ENCODE measurements at places on chromosomes 2 and 18.

- no peak for DNase-seq
Measured at GRCh38 chr2:179037807-179038206, 12.1 kb downstream of the CCDC141 start.

GRCh38 chr2:220103596-220103995 lies 476.2 kb downstream of the SLC4A3 start:
- DNase-seq: no peak

- no peak for DNase-seq
Measured at GRCh38 chr2:171652416-171652785, 34.9 kb upstream of the DYNC1I2 start.

DNA sequence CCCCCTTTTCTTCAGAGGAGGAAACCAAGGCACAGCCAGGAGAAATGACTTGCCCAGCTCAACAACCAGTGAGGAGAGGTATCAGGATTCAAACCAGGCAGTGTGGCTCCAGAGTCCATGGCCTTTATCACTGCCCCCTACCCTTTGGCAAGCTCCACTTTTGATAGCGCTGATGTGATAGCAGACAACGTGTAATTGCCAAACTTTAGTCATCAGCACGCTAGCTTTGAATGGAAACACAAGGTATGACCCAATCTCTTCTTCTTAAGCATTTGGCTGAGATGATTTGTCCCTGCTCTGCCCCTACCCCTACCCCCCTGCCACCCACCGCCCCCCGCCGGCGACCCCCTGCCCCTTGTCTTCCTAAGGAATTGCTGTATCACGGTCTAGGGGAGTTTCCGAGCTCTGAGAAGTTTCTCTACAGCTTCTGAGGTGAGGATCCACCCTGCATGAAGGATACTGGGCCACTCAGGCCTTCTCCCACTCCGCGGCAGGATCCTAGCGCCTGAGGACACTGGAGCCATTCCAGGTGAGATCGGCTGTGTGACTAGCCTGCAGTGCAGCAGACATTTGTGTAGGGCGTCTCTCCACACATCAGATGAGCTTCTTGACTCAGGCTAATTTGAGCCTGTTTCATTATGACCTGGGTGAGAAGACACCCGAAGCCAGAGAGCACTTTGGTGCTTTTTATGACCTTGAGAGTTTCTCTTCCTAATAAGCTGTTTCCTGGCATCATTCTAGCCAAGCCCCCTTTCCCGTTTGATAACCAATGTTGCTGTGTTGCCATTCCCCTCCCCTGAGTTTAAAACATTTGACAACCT lies 75.1 kb upstream of the MAP4K4 start:
- DNase-seq: no peak

- no peak for DNase-seq
Measured at GRCh38 chr2:1052771-1053191, 102.1 kb downstream of the SNTG2 start.

GRCh38 chr2:237336131-237336530 lies 77.8 kb downstream of the COL6A3 start:
- DNase-seq: no peak

GRCh38 chr2:103289105-103289725 lies 527.4 kb downstream of the TMEM182 start:
- DNase-seq: no peak

DNA sequence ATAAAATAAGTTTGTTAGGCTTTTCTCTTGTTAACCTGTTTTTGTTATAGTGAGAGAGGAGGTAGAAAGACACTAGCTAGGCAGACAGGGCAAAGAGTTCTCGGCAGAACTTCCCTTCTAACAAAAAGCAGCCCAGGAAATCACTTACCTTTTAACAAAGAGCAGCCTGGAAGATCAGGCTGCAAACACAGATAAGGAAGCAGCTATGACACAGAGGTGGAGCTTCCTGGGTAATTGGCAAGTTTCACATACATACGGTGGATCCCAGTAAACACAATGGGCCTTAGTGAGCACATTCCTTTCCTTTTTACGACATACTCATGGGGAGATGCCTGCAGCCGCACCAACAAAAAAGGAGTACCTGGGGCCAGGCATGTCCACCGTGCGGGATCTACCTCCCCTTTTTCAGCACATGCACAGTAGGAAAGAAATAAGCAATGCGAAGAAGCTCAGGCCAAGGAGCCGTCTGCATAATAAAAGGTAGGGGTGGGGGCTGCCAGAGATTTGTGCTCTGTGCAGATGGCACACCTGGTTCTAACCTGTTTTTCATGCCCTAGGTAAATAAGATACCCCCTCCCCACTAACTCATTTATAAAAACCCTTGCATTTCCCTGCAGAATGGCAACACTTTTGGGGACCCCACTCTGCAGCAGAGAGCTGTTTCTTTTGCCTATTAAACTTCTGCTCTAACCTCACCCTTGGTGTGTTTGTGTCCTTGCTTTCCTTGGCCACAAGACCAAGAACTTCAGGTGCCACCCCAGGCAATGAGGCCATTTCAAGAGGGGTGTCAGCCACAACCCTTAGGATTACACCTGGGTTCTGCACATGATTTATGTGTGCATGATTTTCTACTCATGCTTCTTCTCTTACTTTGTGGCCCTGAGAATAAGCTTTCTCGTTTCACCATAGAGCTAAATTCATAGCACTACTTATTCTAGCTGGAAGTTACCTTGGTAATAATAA lies 26.5 kb downstream of the MDH1 start:
- no peak for DNase-seq

DNA sequence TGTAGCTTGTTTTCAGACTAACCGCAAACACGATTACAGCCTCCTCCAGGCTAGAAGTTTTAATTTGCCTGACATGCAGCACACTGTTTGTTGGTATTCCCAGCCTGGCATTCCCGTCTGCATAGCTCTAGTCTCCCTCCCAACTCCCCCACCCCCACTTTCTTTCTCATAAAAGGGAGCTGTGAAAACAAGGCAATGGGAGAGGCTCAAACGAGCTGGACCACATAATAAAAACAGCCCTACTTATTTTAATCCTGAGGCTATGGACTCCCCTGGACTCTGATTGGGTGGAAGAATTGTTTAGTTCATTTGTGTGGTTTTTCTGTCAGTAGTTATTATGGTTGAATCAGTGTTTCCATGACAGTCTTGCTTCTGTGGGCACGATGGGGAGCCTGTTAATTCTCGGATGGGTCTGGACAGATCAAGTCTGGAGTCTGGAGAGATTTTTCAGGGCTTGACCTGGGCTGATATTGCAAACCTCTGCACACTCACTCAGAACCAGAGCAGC lies 1.2 kb downstream of the STON1 start:
- DNase-seq: no peak

GRCh38 chr2:133139847-133140533 lies 428.3 kb downstream of the NCKAP5 start:
- DNase-seq: no peak

GRCh38 chr2:120647487-120647886 lies 88.2 kb upstream of the GLI2 start:
- no peak for DNase-seq

DNA sequence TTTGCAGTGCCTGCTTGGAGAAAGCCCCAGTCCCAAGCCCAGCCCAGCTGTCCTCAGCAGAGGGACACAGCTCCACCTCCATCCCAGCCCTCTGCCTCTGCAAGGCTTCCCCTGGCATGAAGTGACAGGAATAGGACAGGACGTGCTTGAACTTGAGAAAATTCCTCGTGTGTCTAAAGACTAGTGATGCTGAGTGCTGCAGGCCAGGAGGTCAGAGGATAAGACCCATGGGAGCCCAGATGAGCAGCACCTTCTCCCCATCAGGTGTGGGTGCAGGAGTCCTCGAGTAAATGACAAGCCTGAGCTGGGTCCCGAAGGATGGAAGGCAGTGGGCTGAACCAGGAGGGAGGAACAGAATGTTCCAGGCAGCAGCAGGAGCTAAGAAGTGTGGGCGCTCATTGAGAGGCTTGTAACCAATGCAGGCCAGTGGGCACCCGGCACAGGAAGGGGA lies 67.8 kb upstream of the UXS1 start:
- DNase-seq: no peak

DNA sequence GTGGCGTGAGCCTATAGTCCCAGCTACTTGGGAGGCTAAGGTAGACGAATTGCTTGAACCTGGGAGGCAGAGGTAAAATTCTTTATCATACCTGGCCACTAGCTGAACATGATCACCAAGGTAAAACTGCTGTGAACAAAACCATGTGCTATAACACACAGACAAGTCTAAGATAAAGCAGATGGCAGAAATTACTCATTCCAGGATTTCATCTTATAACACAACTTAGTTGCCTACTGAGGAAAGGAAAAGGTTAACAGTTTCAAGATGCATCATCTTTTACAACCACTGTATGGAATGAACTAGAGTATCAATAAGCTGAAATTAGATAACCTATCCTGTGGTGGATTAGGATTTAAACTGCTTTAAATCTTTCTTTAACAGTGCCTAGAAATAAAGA lies 8.3 kb downstream of the ARL5A start:
- no peak for DNase-seq

- no peak for DNase-seq
Measured at GRCh38 chr18:42606886-42607495, 508.5 kb downstream of the RIT2 start.

GRCh38 chr2:5594249-5594695 lies 97.9 kb upstream of the SOX11 start:
- DNase-seq: no peak

GRCh38 chr2:38856165-38856564 lies 19.6 kb downstream of the DHX57 start:
- no peak for DNase-seq

GRCh38 chr2:191312163-191312562 lies 67.0 kb downstream of the MYO1B start:
- DNase-seq: no peak

DNA sequence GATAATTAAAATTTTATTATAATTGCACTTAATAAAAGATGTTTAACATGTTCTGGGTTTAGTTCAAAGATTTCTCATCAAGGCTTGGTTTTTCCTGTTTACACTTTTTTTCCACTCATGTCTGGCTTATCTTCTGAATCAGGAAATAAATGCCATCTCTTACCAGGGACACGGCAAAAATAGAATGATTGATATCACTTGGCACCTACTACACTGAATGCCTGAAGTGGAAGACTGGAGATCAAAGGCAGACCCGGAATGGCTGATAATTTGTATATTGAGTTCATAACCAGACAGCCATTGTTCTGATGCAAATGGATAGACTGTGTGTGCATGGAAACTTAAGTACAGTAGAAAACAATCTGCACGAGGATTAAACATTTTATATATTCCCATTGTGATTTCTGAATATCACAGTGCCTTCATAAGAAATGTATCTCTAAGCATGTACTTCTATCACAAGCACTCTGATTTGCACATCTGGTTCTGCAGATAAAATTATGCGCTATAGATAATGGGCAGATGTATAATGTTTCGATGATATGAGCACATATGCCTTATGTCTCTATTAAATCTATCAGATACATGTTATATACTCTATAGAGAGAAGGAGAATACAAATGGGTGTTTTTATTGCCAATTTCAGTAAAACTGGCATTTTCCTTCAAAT lies 304.8 kb downstream of the RND3 start:
- no peak for DNase-seq

DNA sequence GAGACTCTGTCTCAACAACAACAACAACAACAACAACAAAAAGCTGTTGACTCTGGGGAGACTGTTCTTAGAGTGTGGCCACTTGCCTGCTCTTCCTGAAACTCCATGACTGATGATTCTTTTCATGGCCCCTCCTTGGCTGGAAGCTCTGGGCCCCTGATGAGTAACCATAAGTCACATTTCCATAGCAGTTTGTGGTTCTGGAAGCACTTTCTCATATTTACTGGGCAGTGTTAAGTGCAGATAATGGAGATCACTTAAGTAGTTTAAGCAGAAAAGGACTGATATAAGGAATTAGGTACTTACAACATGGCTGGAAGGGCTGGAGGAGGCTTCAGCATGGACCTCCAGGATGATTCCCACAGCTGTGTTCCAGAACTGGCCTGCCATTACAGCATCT lies 147.3 kb upstream of the DLX2 start:
- DNase-seq: no peak

- DNase-seq: no peak
Measured at GRCh38 chr18:70554854-70555445, 266.1 kb downstream of the SOCS6 start.

DNA sequence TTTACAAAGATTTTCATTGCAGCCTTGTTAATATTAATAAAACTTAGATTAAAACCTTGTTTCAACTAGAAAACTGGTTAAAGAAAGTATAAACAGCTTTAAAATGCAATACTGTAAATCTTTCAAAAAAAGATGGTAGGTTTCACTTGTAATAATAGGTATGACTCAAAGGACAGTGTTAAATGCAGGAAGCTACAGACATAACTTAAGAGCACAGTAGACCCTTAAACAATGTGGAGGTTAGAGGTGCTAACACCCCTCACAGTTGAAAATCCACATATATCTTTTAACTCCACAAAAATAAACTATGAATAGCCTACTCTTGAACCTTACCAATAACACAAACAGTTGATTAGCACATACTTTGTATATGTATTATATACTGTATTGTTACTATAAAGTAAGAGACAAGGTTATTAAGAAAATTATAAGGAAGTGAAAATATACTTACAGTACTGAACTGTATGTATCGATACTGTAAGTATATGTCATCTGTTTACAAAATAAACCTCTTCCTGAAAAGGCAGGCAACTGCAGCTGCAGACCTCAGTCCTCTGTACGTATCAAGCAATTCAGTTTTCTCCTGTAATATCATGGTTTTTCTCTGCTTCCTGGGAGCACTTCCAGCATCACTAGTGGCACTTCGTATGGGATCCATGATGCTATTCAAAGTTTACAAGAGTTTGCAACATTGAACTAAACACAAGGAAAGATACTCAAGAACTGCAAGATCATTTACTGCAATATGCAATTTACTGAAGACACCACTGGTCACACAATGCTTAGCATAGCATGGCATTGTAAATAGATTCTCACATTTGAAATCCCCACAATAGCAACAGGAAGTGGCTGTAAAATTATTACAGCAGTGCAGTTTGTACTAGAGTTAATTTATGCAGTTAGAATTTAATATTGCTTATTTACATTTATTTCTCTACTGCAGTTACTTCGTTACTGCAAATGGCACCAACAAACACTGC lies 610.5 kb upstream of the LRRTM4 start:
- DNase-seq: no peak

GRCh38 chr2:64186699-64187605 lies 42.7 kb upstream of the PELI1 start:
- DNase-seq: no peak

DNA sequence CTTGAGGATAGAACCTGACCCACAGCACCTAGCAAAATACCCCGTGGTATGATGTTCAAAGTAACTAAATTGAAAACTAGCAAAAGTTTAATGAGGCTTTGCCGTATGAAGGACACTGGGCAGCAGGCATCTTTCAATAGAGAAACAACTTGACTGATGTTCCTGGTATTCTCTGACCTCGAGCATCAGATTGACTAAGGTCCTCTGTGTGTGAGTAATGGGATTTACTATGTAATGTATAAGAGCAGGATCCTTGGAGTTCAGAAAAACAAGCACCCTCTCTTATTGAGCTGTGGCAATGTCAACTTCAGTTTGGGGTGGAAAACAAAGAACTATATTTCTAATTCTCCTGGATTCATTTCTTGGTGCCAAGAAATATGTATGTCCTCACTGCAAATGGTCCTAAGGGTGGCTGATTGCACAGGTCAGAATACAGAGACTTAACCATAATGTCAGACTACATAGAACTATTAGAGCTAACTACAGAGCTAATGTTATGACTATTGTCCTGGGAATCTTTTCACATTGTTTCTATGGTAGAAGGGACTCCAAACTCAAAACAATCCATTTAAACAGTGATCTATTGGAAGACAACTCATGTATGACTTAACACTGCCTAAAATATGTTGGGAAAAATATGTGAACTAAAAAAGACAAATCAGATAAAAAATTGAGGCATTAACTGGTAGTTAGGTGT lies 4.4 kb downstream of the TNFAIP6 start:
- DNase-seq: no peak

Data from SHP77 treated with DMSO at 0.1 percent for 48 hours (cell line).